GM04504 (cell line): ENCODE measurements at places on chromosomes 5 and 9.
A peak's percentile ranks its signal among the peaks of the same experiment; 100 is the strongest.

DNA sequence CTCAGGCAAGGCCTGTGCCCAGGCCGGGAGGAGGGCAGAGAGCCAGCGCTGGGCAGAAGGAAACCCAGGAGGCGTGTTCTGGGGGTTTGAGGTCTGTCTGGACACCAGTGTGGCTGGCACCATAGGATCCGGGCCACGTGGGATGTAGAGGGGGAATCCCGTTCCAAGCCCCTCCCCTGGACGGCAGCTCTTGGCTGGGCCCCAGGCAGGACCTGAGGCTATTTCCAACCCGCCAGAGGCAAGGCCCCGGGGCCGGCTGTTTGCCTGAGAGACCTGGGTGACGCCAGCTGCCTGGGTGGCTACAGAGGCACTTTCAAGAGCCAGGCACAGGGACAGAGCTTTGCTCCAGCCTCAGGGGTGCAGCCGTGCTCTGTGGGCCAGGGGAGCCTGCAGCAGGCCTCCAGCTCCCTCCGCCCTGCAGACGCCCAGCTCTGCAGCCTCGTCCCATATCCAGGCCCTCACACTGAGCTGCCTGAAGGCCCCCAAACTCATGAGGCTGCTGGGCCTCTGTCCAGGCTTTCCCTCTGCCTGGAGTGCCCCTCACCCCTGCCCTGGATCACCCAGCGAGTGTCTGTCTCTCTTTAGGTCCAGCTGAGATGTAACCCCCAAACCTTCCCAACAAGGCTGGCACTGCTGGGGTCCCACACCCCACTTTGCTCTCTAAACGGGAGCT, 56.6 kb upstream of the EGFL7 start:
- DNase-seq, result no peak

GRCh38 chr5:89055015-89055694, 172.2 kb upstream of the MEF2C start:
- no peak for DNase-seq

- DNase-seq, result no peak
These were observed 7.3 kb downstream of the NRARP start for GRCh38 chr9:137294681-137295237.

- DNase-seq, result peak; percentile 71
These were observed 36.9 kb upstream of the ANGPTL2 start for GRCh38 chr9:127159325-127159801.

DNA sequence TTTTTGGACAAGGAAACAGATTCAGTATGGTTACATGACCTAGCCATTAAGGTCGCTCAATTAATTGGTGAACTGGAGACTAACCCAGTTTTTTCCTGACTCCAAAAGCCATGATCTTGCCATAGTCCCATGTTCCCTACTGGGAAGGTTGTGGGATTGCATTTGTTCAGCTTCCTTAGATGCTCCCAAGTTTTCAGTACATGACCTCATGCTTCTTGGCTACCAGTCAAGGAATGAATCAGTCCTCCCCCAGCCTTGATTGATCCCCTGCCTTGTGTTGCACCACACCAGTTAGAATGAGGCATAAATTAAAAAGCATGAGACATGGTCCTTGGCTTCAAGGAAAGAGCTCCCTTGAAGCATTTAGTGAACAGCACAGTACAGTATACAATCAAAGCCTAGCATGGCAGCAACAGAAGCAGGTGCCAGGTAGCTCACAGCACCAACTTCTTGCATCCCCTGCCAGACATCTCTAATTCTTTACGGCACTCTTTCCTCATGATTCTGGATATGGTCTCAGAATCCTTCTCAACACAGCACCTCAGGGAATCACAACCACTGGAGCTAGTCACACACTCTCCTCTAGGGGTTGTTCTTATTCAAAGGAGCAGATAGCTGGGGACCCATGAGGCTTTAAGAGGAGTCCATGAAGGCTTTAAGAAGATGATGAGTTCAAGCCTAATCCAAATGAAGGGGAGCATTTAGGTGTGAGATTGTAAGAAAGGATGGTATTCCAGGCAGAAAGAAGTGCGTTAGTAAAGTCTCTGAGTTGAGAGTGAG, 295.5 kb upstream of the CLINT1 start:
- DNase-seq, result peak; percentile 78

DNA sequence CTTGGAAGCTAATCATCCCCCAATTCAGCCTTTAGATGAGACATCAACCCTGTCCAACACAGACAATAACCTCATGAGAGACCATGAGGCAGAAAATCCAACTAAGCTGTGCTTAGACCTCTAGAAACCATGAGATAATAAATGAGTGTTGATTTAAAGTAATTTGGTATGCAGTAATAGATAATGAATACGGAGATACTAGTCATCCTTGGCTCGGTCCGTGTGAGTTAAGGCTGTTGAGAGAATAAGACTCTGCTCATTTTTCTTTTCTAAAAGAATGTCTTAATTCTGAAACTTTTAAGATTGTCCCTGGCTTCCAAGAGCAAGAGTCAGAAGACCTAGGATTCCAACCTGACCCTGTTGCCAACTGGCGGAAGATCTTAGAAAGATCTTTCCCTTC, 6.1 kb downstream of the TNC start:
- no peak for DNase-seq

DNA sequence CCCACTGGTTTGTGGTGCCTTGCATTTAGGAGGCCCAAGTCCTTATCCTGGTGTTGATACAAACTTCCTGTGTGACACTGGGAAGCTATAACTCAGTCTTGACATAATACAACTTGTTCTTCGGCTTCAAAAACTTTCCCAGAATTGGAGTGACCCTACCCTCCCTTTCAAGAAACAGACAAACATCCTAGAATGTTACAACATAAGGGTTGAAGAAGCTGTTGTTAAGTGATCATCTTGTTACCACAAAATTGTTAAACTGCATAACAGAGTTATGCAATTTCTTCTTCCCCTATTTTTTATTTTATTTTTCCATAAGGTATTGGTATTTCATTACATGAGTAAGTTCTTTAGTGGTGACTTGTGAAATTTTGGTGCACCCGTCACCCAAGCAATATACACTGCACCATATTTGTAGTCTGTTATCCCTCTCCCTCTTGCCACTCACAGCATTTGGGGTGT, 21.3 kb downstream of the TLR4 start:
- no peak for DNase-seq

DNA sequence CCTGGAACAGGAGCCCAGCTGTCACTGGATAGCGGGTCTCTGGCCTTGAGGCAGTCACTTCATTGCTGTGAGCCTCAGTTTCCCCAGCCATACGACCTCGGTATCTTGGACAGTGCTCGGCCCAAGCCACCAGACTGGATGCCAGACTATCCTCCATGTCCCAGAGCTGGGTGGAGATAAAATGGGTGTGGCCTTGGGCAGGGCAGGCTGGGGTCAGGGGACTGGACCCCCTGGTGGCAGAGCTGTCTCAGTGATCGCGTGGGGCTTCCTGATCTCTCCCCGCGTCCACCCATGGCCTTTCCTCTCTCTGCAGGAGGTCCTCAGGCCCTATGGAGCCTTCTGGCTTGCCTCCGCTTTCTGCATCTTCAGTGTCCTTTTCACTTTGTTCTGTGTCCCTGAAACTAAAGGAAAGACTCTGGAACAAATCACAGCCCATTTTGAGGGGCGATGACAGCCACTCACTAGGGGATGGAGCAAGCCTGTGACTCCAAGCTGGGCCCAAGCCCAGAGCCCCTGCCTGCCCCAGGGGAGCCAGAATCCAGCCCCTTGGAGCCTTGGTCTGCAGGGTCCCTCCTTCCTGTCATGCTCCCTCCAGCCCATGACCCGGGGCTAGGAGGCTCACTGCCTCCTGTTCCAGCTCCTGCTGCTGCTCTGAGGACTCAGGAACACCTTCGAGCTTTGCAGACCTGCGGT, 10.0 kb downstream of the SLC2A8 start:
- DNase-seq, result no peak

- DNase-seq, result no peak
These were observed 37.2 kb downstream of the GRAMD2B start for GRCh38 chr5:126460459-126460858.

DNA sequence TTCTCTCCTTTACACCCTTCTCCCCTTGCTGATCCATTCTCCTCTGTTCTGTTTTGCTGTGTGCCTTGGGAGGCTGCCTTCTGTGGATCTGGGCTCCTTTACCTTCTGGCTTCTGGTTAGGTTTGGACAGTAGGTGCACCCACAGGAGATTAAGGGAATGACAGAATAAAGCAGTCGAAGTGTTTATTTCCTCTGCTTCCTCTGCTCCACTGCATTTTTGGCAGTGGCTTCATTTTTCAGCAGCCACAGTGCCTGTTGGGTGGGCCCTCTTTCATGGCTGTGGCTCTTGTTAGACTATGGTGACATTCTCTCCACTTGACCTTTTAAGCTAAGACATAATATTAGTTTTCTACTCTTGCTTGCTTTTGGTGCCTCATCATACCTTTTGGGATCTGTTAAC, 144.1 kb downstream of the CCDC171 start:
- peak; percentile 9 for DNase-seq

DNA sequence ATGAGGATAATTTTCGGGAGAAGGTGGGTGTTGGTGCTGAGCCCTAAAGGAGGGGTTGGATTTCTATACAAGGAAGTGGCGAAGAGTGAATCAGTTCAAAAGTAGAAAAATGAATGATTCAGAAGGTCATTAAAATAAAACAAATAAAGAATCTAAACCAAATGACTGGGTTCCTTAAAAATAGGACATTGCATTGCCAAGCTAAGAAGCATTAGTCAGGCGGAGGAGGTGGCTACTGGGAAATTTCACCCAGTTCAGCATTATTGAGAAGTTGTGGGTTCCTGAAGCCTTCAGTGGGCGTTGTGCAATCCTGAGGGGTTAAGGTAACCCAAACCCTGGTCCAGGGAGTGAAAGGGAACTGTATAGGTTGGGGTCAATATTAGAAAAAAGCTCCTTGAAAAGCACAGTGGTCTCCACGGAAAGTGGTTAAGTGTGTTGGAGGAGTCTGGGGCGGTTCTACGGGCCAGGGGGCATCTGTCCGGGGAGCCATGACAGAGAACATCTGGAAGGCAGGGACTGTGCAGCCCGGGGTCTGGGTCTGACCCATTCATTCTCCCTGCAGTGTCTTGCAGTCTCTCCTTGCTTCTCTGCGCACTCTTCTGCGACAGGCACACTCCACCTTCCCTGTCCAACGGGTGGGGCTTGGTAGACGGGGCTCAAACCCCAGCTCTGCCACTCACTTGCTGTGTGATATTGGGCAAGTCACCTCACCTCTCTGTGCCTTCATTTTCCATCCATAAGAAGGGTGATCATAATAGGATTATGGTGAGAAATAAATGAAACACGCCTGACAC, 27.6 kb upstream of the DUSP1 start:
- peak; percentile 82 for DNase-seq

- DNase-seq, result no peak
These were observed 39.0 kb upstream of the DMXL1 start for GRCh38 chr5:119031905-119032304.

DNA sequence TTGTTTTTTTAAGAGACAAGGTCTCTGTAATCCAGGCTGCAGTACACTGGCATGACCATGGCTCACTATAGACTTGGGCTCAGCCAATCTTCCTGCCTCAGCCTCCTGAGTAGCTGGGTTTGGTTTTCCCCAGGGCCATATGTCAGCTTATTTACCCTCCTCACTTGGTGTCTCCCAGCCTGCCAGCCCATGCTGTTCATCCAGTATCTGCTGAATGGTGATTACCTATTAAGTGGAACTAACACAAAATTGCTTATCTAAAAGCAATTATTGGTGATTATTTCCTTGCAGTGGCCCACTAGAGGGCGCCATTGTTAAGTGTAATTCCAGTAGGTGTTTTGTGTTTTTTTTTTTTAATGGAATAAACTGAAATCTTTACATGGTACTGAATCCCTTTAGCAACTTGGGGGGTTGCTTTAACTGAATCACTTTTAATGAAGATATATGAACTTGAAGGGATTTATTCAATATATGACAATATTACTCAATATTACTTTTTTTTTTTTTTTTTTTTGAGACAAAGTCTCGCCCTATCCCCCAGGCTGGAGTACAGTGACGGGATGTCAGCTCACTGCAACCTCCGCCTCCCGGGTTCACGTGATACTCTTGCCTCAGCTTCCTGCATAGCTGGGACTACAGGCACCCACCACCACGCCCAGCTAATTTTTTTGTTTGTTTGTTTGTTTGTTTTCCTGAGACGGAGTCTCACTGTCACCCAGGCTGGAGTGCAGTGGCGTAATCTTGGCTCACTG, 13.8 kb downstream of the EXOSC2 start:
- DNase-seq, result no peak

DNA sequence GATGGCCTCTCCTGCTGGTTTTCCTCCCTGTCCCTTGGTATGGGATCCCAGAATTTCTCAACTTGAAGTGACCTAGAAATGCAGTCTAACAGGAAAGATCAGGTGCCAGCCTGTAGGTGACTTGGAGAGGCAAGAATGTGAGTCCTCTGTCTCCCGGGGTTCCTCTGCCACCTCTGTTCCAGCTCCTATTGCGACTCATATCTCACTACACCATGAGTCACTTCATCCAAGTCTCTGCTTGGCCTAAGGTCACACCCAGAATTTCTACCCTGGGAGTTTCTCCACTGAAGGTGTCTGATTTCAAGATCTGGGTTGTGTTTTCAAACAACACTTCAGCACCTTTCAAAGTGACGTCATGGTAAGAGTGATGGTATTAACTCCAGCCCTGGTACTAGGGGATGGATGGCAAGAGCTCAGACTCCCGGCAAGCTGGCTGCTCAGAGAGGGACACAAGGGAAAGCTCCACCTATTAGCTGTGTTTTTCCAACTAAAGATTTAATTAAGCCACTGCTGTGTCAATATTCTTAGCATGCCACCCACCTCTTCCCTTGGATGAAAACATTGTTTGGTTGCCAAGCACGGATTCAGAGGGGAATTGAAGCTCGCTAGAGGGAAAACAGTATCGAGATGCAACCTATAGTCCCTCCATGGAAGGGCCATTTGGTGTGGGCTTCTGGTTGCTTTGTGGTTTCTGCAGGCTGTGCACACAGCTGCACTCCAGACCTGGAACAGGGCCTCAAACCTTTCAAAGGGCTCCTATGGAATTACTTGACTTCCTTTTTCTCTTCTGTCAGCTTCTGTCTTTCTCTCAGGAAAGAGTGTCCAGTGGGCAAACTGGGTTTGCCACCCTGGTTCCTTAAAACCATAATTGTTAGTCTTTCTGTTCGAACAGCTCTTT, 205.7 kb downstream of the GAS1 start:
- no peak for DNase-seq

GRCh38 chr9:8903077-8903476, 1103.5 kb upstream of the DMAC1 start:
- DNase-seq, result no peak

DNA sequence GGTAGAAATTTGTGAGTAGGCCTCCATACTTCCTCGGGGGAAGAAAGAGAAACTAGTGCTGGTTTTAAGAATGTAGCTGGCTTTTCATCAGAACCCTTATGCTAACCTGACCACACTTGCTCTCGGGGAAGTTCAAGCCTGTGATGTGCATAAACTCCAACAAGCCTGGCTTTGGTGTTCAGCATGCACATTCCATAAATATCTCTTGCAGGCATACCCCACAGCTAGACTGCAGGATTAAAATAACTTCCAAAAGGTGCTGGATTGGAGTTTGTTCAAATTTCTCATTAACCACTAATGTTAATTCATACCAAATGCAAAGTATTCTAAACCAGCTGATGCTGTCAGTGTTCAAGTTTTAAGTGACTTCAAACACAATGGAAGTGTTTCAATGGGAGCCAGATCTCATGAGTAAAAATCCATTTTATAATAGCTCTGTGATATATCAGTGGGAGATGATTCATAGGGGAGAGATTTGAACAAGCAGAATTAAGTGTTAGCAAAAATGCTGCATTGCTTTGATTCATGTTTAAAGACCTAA, 79.4 kb downstream of the NPR3 start:
- DNase-seq, result no peak

- no peak for DNase-seq
These were observed 52.2 kb downstream of the IRX2 start for GRCh38 chr5:2699231-2699630.

GRCh38 chr9:81028504-81028903, 660.8 kb downstream of the TLE1 start:
- DNase-seq, result peak; percentile 43

- peak; percentile 96 for DNase-seq
These were observed 90.0 kb downstream of the PRRT1B start for GRCh38 chr9:131635285-131635684.
